ENCODE measurements at places on chromosomes 2 and 18.

DNA sequence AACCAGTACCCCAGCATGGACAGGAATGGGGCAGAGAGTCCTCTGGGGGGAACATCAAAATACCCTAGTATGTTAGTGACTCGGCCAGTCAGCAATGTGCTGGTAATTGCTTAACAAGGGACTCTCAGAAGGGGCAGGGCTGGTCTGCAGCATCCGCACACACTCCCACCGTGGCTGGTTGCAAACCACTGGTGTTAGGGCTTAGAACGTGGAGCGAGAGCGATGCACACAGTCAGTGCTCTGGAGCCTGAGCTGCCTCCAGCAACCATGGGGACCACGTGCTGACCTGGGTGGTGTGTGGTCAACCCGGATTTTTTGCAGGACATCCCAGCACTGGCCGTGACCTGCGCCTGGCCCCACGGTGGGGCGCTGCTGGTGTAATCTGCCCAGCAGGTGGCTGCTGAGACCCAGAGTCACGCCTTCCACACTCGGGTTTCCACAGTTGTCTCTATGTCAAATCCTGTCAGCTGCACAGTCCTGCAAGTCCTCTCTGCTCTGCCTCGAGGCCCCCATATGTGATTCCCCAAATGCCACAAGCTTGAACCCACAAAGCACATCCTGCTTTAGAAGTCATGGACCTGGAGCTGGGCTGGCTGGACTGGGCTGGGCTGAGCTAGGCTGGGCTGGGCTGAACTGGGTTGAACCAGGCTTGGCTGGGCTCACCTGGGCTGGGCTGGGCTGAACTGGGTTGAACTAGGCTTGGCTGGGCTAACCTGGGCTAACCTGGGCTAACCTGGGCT is 50.6 kb upstream of the GPC1 start:
- DNase-seq, result no peak

- DNase-seq, result no peak
These were observed 76.4 kb upstream of the ZNG1B start for GRCh38 chr2:113361051-113361450.

GRCh38 chr2:29326926-29327325 is 211.7 kb downstream of the CLIP4 start:
- no peak for DNase-seq

GRCh38 chr18:65790604-65791003 is 39.8 kb downstream of the CDH7 start:
- DNase-seq, result no peak

DNA sequence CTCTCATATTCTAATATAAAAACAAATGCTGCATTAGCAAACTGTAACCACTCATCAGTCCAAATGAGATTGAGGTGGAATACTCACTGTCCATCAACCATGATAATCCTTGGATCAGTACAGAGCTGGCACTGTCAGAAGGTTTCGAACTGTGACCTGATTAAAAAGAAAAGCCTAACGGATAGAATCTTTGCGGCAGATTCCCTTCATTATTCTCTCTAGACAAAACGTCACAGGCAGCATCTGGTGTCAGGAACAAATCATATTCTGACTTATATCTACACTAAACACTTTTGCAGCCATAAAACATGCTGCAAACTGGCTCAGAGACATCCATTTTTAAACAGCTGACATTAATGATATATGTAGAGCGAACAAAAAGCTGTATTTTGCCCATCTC is 677.7 kb upstream of the NXPH2 start:
- peak; percentile 34 for DNase-seq

DNA sequence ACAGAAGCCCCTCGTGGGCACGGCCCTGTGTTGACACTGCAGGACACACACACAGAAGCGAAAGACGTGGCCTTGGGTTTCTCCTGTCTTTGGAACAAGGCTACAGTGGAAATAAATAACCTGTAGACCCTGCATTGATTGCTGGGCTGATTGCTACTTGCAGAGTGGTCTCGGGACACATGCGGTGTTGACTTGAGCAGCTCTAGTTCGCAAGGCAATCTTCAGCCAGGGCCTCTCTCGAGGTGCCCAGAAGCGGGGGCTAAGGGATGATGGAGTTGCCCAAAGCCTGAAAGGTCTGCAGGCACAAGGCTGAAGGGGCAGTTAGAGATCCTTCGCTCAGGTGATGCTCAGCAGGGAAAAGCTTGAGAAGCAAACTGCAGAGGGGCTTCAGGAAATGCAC is 180.3 kb downstream of the SEPTIN10 start:
- DNase-seq, result no peak

GRCh38 chr2:214671319-214671885 is 138.1 kb downstream of the BARD1 start:
- no peak for DNase-seq

- DNase-seq, result no peak
These were observed 81.9 kb downstream of the TMEM131 start for GRCh38 chr2:97913846-97914245.

DNA sequence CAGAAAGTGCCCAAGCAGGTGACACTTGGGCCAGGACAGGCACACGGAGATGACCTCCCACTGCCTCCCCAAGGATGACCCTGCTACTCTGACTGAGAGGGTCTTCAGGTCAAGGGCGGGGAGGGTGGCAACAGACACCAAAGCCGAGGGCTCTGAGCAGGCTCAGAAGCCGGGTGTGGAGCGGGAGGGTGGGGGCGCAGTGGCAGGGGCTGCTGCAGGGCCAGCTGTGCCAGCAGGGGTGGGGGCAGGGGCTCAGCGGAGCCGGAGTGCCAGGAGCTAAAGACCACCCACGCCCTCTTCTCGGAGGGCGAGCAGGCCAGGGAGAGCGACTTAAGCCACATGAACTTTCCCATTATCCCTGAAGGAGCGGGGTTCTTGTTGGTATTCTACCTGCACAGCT is 93.3 kb upstream of the MBOAT2 start:
- no peak for DNase-seq

DNA sequence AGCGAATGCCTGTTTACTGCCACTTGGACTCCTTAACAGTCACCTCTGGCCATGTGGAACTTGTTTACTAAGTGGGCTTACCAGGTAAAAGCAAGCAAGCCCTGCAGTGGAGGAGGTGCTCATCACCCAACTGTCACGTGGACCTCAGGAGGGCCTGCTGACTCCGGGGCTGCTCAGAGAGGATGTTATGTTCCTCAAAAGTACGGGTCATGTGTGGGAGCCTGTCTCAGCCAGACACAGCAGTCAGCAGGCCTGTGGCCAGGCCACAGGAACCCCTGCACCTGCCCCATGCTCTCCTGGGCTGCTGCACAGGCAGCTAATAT is 36.2 kb downstream of the AMER3 start:
- DNase-seq, result no peak

- DNase-seq, result no peak
These were observed 170.6 kb upstream of the MEIS1 start for GRCh38 chr2:66264354-66264753.

- no peak for DNase-seq
These were observed 32.0 kb downstream of the B4GALT6 start for GRCh38 chr18:31652357-31652756.

DNA sequence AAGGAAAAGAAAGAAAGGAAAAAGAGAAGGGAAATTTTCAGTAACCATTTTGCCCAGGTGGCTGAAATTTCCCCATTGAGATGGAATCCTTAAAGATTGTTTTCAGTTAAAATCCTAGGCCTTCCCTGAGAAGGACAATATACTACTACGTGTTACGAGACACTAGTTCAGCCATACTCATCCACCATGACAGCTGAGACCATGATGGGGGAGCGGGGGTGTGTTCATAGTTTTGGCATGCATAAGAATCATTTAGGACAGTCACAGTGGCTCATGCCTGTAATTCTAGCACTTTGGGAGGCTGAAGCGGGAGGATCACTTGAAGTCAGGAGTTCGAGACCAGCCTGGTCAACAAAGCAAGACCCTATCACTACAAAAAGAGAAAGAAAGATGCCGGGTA is 28.0 kb downstream of the PLA2R1 start:
- DNase-seq, result no peak

- DNase-seq, result no peak
These were observed 84.6 kb downstream of the TMEM163 start for GRCh38 chr2:134634054-134634753.

DNA sequence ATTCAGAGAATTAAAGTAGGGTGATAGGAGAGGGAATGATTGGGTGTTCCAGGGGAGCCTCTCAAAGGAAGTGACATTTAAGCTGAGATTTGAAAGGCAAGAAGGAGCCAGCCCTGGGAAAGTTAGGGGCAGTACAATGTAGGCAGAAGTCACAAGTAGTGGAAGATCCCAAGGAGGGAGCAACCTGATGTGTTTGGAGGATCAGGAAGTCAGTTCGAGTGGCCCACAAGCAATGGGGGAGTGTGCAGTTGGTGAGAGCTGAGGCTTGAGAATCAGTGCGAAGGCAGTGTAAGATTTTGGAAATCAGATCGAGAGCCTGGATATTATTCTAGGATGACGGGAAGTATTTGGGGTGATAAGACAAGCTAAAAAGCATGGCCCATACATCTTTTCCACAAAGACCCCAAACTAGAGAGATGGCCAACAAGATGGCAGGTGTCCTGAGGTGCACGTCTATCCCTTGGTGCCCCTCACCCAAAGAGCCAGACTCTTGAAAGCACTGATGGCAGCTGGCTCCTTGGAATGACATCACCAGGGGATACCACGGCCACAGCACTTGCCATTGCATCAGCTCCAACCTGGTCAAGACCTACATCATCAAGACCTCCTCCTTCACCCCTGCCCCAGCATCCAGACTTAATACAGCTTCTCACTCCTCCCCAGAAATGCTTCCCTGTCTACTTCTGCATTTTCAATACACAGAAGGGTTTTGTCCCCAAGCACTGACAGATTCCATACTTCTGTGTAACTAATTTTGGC is 127.3 kb downstream of the BCL2 start:
- no peak for DNase-seq

DNA sequence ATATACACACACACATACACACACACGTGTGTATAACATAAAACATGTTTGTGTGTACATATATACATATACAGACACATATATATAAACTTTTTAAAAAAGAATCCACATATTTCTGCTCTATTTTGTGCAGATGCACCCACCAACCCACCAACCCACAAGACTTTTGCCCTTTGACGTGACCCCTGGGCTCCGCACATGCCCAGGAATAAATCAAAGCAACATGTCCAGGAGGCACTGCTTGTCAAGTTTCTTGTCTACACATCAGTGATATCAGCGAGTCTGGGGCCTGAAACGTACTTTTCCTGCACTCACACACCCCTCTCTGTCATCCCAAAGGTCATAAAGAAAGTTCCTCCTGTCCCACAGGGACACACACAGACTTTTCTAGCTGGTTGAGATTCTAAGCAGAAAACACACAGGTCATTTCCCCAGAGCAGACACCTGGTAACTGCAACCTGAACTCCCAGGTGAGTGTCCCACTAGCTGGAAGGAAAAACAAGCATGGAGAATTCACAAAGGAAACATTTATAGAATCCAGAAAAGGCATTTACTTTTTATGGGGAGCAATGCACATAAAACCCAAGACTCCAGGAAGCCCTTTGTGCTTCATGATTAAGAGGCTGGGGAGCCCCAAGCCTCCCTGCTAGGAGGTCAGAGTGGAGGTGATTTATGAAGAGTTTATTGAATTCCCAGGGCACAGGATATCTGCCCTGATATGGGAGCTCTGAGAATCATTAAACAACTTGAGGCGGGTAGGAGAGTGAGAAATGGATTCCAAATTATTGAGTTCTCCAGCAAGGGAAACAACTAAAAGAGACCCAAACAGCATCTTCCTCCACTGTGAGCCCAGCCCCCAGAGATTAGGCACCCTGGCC is 211.6 kb downstream of the MGAT5 start:
- no peak for DNase-seq

DNA sequence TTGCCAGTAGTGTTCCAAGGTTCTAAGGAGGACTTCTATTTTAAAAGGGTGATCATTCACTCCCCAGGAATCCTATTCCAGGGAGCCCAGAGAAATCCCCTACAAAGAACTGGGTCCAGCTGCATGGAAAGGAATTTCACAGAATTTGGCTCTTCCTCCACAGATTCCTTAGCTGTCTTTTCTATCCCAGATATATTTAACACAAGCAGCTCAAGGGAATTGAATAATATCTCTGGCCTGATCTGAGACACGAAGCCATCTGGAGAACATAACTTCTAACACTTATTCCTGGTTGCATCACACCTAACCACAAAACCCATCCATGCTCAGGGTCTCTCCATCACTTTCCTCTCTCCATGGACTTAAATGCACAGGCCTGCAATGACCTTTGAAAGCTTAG is 306.7 kb upstream of the ACVR2A start:
- no peak for DNase-seq

- no peak for DNase-seq
These were observed 10.5 kb downstream of the DOK6 start for GRCh38 chr18:69411199-69411598.

DNA sequence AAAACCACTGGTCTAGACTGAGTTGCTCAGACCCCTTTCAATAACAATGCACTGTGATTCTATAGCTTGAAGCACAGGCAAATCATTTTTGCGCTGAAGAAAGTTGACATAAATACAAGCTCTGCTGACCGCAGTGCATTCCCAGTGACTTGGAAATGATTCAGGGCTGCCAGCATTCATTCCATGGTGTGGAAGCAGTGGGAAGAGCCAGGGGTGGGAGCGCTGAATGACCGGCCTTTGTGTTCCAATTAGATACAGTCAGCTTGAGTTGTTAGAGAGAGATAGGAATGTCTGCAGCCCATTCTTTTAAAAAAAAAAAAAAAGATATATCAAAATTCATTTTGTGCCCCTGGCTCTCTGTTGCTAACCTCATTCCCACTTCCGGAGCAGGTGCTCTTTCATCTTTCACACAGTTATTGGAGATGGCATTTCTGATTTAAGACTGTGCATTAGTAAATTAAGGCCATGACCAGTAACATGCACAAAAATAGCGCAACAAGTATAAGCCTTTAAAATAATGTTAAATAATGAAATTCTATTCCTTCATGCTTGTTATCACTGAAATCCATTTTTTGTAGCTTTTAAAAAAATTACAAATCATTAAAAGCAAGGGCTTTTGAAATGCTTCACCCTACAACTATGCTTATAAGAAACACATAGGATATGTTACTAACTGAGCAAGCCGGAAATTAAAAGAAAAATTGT is 59.4 kb upstream of the CTLA4 start:
- no peak for DNase-seq

GRCh38 chr2:133421516-133422324 is 146.5 kb downstream of the NCKAP5 start:
- peak; percentile 29 for DNase-seq

DNA sequence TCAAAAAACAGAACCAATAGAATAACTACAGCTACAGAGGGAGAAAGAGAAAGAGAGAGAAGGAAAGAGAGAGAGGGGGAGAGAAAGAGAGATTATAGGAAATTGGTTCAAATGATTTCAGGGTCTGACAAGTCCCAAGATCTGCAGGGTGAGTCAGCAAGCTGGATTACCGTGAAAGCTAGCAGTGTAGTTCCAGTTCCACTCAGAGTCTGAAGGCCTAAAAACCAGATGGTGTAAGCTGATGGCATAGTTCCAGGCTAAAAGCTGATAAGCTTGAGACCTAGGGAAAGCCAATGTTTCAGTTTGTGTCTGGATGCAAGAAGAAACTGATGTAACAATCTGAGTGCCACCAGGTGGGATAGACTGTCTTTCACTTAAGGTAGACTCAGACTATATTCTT is 397.7 kb downstream of the TRIB2 start:
- peak; percentile 81 for DNase-seq

DNA sequence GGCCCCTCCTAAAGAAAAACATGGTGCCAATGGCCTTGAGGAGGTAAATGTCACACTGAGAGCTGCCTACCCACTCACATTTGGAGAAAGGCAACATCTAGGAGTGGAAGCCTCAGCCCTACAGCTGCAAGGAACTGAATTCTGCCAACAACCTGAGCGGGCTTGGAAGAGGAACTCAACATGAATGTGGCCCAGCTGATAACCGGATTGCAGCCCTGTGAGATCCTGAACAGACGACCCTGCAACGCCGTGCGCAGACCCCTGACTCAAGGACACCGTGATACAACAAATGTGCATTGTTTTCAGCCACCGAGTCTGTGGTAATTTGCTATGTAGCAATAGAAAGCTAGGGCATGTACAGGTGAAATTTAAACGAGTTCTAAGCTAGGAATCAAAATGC is 99.4 kb downstream of the MYOM1 start:
- DNase-seq, result no peak
